ENCODE measurements at places on chromosomes 11 and 22. TPM values are rescaled to one million over a fixed set of nuclear protein-coding genes. Genes with fewer than 3 reads are reported as not detected.

POU2AF1 gene
- polyA plus RNA-seq = 0.09 TPM

OR4A16 gene
- polyA plus RNA-seq = not detected

C1QTNF5 gene
- polyA plus RNA-seq = 4.5 TPM

HPX gene
- 0.46 TPM for polyA plus RNA-seq

OR8G1 gene
- polyA plus RNA-seq = not detected
